ENCODE measurements at places on chromosomes 3 and 15.
A peak's percentile ranks its signal among the peaks of the same experiment; 100 is the strongest.

- DNase-seq: no peak
Measured at GRCh38 chr3:198107840-198108734, 148.1 kb downstream of the LMLN start.

DNA sequence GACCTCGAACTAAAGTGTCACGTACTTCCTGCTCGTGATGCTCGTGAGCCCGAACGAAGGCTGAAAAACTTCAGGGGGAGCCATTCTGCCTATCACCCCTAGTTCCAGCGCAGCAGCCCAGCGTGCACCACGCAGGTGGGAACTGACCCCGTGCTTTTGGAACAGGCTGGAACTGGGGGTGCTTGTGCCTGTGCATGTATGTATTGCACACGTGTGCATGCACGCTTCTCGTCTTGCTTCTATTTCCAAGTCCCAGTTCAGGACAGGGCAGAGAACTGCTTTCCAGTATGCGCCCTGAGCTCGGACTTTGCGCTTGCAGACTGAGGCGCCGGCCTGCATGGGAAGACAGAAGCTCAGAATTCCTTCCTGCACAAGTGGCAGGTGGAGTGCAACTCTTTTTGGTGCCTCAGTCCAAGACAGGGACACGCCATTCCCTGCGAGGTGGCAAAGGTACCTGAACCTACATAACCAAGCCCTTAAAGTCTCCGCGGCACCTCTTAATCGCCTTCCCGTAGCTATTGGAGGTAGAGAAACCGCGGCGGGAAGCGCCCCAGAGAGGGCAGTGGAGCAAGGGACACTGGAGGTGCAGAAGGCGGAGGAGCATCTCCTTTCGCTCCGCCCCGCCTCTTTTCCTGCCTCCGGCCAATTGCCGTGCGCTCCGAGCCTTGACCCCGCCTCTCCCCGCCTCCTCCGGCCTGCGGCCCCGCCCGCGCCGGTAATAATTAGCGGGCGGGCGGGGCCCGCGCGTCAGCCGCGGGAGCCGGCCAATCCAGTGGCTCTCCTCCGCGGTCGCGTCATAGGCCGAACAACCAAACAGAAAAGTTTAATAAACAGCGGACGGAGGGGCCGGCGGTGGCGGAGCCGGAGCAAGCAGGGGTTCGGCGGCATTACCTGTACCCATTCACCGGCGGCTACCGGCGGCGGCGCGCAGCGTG, at the start of gene ZFAND6:
Gene ZFAND6 (plus strand): TSS at position 826 of the 935 bp plus-strand sequence. CDS start 60,669 bp downstream, outside the sequence.
- peak; percentile 93 for DNase-seq

GRCh38 chr3:66442254-66443117, 58.3 kb downstream of the LRIG1 start:
- DNase-seq: peak; percentile 72

- no peak for DNase-seq
Measured at GRCh38 chr3:176523114-176523513, 674.2 kb downstream of the TBL1XR1 start.

GRCh38 chr15:51580385-51580784, 42.2 kb downstream of the DMXL2 start:
- no peak for DNase-seq

DNA sequence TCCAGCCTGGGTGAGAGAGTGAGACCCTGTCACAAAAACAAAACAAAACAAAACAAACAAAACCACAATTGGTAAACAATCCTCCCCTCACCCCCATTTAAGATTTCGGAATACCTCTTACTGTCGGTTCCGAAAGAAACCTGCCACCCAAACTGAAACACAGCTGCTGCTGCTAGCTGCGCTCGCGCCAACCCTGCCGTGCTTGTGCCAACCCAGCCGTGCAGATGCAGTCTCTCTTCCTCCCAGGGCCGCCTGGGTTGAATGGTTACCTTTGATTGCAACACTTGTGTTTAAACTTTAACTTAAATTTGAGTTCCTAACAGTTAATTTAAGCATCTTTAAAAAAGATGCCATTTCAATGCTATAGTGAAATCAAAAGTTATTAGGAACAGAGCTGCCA, 28.5 kb upstream of the SPTBN5 start:
- no peak for DNase-seq

DNA sequence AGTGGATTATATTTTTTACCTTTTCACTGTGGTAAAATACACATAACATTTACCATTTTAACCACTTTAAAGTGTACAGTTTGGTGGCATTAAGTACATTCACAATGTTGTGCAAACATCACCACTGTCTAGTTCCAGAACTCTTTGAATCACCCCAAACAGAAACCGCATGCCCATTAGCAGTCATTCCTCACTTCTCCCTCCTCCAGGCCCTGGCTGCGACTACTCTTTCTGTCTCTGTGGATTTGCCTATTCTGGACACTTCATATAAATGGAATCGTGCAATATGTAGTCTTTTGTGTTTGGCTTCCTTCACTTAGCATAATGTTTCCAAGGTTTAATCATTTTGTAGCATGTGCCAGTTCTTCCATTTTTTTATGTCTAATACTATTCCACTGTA, 409.8 kb downstream of the NTRK3 start:
- DNase-seq: no peak

GRCh38 chr15:66735909-66736305, 33.9 kb downstream of the SMAD6 start:
- no peak for DNase-seq

GRCh38 chr3:169266986-169267385, 396.5 kb downstream of the MECOM start:
- no peak for DNase-seq

DNA sequence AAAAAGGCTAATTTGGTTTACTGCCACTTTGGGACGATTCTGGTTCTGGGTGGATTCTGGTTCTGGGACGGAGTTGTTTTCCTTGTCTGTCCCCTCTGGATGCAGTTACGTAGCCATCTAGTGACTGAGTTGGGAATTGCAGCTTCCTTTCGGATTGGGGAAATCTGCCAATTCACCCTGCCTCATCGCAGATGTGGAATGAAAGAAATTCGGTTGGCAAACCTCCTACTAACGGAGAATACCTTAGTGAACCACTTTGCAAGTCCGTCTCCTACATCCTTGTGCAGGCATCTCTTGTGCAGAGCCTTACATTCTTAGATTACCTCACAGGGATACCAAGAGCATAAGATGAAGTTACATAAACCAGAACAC, 31.5 kb upstream of the AP4E1 start:
- peak; percentile 76 for DNase-seq

- no peak for DNase-seq
Measured at GRCh38 chr3:112813723-112814171, 32.9 kb downstream of the CD200R1L start.

Data from SHP77 (cell line).